RKO (cell line): ENCODE measurements at places on chromosomes 7 and 10.

- DNase-seq: no peak
Observed at GRCh38 chr7:6567886-6568285, 9.4 kb upstream of the ZDHHC4 start.

- no peak for DNase-seq
Observed at GRCh38 chr10:24849051-24849450, 103.4 kb downstream of the PRTFDC1 start.

- DNase-seq: no peak
Observed at GRCh38 chr10:103676851-103677417, 178.4 kb downstream of the SH3PXD2A start.

- DNase-seq: no peak
Observed at GRCh38 chr7:147803606-147804005, 787.0 kb upstream of the C7orf33 start.

GRCh38 chr7:30353932-30354607 lies 69.7 kb downstream of the ZNRF2 start:
- DNase-seq: no peak

- DNase-seq: no peak
Observed at GRCh38 chr10:76675951-76676587, 961.5 kb downstream of the KCNMA1 start.

- DNase-seq: no peak
Observed at GRCh38 chr10:109968953-109969759, 38.6 kb upstream of the ADD3 start.

DNA sequence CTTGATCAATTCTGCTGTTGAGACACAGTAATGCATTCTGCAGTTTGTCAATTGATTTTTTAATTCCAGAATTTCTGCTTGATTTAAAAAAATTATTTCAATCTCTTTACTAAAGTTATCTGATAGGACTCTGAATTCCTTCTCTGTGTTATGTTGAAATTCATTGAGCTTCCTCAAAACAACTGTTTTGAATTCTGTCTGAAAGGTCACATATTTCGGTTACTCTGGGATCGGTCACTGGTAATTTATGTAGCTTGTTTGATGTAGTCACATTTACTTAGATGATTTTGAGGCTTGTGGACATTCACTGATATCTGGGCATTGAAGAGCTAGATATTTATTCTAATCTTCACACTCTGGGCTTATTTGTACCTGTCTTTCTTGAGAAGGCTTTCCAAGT lies 67.2 kb upstream of the NME8 start:
- DNase-seq: no peak

DNA sequence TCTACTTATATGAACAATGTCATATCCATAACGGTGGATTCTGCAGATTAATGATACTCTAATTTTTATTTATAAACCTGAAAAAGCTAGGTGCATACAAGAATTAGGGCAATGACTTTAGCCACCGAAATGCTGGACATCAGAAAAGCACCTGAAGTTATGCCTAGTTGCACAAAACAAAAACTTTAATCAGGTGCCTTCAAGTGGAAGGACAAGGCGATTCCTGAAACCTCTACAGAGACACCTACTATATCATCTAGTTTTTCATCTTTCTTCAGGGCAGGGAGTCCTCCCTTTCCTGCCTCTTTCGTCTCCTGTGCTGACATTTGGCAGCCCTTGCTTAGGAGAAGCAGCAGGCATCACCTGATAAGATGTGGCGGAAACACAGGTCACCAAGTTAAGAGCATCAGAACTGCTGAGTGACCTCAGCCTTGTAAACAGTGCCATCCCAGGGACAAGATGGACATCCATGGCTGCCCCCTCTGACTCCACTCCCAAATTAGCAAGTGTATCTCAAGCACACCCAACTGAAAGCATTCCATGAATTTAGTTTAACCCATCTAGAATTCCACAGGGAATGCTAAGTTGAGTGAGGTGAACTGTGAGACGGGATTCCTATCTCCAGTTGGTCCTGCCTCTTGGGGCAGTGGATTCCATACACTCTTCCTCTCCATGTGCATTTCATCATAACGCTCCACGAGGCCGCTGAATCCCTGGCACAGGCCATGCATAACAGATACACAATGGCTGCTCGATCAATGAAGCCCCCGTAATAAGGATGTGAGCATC lies 5.8 kb downstream of the ITPRIP start:
- no peak for DNase-seq

GRCh38 chr7:26202019-26202990 lies 760 bp downstream of the CBX3 start:
- DNase-seq: peak; percentile 56

GRCh38 chr10:6811153-6811552 lies 231.1 kb upstream of the PRKCQ start:
- no peak for DNase-seq

DNA sequence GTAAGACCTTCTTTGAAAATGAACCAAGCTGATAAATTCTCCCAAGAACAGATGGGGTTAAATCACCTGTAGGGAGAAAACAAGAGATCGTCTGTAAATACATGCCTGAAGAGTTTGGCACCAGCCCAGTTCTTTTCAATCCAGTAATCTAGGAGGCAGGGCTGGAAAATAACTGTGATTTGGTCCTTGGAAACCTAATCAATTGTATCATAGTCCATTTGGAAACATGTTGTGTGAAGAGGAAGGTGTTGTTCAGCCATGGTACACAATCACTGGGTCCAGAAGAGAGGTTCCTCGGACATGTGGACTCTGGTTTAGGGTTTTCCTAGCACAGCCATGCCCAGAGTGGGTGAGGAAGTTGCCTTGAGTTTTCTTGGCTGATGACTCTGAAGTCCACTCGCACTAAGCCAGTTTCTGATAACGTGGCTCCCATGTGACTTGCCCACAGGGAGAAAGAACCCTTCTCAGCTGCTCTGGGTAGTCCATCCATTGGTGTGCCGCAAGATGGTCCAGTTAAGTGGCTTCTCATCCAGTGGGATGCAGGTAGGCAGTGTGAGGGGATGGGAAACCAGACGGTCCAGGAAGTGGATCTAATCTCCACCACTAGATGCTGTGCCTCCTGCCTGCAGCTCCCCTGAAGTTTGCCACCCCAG lies 5.1 kb downstream of the BLNK start:
- DNase-seq: no peak

DNA sequence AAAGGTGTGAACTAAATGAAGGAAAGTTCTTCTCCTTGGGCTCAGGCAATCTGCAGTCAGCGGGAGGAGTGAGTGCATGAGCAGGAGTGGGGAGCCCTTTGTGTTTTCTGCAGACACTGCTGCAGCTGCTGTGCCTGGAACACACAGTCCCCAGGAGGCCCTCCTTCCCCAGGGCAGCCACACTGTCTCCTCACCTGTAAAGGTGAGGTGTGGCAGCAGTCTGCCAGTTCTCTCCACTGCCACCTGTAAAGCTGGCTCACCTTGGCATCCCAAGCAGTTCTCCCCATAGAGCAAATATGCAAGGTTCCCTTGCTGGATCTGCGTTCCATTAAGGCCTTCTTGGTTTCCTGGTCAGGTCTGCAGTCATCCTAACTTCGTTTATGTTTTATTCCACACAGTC lies 5.2 kb upstream of the VWC2 start:
- no peak for DNase-seq

- DNase-seq: no peak
Observed at GRCh38 chr7:70660154-70660818, 471.7 kb upstream of the GALNT17 start.

DNA sequence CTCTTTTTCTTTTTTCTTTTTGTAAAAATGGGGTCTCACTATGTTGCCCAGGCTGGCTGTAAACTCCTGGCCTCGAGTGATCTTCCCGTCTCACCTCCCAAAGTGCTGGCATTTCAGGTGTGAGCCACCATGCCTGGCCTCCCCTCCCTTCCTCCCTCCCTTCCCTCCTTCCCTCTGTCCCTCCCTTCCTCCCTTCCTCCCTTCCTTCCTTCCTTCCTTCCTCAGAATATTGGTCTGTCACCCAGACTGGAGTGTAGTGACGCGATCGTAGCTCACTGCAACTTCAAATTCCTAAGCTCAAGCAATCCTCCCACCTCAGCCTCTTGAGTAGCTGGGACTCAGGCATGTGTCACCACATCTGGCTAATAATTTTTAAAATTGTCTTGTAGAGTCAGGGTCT lies 8.4 kb downstream of the AGAP3 start:
- peak; percentile 52 for DNase-seq

- no peak for DNase-seq
Observed at GRCh38 chr10:131973160-131973951, 8.4 kb downstream of the BNIP3 start.

DNA sequence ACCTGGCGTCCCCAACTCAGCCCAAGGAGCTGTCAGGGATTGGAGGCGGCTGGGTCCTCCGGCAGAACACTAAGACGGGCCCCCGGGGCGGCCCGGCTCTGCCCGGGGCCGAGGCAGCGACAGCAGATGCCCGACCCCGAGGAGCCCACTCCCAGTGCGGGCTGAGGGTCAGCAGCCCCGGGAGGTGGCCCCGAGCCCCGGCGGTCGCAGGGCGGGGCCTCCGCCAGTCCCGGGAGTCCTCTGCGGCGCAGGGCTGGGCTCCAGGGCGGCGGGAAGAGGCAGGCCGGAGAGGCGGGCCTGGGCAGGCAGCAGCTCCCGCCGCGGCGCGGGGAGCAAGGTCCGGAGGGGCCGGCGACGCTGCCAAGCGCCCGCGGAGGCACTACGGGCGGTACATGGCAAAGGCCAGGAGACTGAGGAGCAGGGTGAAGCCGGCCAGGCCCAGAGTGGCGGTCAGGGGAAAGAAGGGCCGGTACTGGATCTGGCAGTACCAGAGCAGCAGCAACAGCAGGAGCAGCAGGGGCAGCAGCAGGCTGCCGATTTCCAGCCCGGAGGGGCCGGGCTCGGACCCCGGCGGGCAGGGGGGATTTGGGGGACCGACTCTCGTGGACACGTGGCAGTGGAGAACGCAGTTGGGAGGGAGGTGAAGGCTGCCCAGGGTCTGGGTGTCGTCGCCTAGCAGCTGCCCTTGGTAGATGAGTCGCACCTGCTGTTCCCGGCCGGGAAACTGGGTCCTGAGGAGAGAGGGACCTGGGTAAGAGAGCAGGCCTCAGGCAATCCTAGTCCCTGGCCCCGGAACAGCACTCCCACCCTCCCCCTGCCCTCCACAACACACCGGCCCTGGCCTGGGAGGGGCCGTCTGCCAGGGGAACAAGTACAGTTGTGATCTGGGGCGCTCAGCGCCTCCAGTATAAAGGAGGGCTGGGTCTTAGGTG lies 827 bp upstream of the FASTK start:
- peak; percentile 67 for DNase-seq

GRCh38 chr10:58177362-58177947 lies 90.2 kb downstream of the IPMK start:
- DNase-seq: peak; percentile 72

- no peak for DNase-seq
Observed at GRCh38 chr7:23026164-23026563, 12.2 kb upstream of the HYCC1 start.
